ENCODE measurements at places on chromosomes 2 and 18.
A peak's percentile ranks its signal among the peaks of the same experiment; 100 is the strongest.

- no peak for DNase-seq
Observed at GRCh38 chr2:21627938-21628337, 504.2 kb downstream of the TDRD15 start.

DNA sequence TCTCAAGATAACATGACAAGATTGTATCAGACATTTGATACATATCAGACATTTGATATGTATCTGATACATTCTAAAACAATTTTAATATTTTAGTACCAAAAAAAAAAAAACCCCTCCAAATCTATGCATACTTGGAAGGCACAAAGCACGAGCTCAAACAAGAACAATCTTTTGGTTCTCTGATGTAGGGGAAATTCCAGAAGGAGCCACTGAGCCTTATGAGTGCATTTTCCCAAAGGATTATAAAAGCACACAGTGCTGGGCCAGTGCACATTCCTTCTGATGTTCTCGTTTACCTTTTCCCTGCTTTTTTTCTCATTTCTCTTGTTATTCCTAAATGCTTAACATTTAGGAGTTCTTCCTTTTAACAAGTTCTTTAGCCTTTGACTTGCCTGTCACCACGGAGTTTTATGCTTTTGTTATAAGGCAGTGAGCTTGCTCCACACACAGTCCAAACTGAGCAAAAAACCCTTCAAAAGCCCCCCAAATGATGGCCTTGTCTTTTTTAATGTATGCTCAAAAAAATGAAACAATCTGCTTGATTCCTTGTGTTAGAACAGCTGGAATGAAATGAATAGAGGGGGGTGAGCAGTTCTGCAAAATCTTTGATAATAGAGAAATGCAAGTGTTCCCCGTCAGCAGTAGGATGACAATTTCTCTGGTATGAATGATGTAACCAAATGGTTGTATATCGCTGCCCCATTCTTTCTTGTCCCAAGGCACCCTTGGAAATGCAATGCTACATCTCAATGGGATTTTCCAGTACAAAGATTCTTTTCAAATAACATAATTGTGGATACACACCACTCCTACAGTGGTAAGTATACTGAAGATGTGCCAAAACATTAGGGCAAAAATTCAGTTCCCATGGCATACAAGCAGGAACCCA, 597.2 kb upstream of the ZEB2 start:
- no peak for DNase-seq

GRCh38 chr18:40653682-40654081, 1301.4 kb upstream of the PIK3C3 start:
- no peak for DNase-seq

DNA sequence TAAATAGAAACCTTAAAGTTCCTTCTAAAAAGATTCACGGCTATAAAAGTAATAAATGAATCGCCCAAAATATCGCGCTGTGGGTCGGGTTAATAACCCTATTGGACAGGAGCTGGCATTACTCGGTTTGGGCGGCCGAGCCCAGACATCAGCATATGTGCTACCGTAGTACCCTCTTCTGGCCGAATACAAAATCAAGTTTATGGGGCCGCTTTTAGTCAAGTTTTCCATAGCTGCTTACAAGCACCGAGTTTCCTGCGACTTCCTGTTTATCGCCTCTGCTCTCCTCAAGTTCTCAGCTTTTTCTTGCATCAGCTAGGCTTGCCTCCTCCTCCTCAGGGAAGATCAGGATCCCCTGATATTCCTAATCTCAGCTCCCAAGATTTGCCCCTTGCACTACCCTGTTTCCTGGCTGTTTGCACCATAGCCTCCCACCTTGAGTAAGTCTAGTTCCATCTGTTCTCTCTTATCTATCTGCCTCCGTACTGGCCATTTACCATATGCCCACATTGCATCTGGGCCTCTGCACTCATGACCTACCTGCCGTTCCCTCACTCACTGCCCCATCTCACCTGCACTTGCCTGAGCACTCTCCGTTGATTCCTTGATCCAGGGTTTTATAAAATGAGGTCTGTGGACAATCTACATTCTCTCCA, 56.1 kb downstream of the SLC35F5 start:
- DNase-seq = peak; percentile 80

GRCh38 chr18:34643989-34644388, 66.1 kb upstream of the DTNA start:
- no peak for DNase-seq

- no peak for DNase-seq
Observed at GRCh38 chr2:180306346-180306745, 299.2 kb upstream of the CWC22 start.

GRCh38 chr2:11679486-11680181, 9.6 kb upstream of the NTSR2 start:
- DNase-seq = no peak

- peak; percentile 75 for DNase-seq
Observed at GRCh38 chr18:46264255-46264654, 160.1 kb downstream of the HAUS1 start.
